ENCODE measurements at places on chromosomes 1 and 21.

DNA sequence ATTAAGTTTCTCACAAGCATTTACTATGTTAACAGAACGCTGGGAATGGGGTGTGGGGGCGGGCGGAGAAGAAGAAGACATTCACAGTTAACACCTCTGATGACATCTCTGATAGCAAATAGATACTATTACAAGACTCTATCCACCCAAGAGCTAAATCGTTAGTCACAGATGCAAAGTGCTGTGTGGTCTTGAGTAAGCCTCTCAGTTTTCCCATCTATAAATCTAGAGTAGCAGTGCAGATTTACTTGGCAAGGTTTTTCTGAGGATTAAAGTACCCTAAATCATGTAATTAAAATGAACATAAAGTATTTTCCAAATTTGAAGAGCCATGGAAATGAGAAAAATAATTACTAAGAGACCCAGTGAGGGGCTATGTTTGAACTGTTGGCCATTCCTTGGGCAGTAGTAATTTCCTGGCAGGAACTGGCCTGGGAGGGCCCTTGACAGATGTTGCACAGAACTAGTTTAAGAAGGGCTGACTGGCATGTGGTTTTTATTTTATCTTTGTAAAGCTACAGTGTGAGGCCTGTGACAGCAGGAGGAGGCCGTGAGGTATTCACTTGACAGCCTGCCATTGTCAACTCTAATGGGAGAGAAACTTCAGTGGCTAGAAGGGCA is 58.7 kb upstream of the APOBEC4 start:
- DNase-seq, result no peak

- DNase-seq, result no peak
These were observed 44.8 kb downstream of the USP25 start for GRCh38 chr21:15774590-15774989.

DNA sequence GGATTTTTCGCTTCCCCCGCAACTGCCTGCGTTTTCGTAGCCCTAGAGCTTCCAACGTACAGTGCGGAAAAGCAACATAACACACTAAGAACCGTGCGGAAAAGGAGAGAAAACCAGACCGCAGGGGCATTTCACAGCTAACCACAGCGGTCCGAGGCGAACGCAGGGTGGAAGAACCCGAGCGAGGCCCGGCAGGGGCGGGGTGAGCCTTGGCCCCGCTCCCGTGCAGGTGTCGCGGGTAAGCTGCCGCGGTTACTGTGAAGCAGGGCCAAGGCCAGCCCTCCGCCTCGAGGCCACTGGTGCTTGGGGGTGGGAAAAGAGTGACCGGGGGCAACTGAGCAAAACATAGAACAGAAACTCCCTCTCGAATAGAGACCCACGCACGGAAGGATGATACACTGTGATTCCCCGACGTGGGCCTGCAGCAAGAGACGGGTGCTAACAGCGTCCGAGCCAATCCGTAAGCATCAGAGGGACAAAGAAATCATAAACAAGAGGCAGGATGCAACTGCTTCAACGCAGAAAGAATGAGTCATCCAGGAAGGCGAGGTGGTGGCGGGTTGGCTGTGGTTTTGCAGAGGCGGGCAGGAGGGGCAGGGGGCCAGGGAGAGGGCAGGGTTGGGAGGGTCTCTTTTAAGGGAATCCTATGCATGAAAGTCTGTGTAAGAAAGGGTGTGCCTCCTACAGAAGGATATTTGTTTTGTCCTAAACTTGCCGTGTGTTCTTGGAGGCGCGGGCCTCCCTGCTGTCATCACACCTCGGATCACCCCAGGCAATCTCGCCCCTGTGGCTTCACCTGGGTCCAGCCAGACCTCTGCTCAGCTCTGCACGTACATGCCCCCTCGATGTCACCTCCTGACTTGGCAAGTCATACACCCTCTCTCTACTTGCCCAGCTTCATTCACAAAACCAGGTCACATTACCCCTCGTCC is 7.3 kb downstream of the GNG4 start:
- peak; percentile 49 for DNase-seq

- DNase-seq, result no peak
These were observed 58.4 kb downstream of the ASH1L start for GRCh38 chr1:155504207-155504606.

All from activated T-helper 1 cell treated with anti-CD3 and anti-CD28 coated beads, Interleukin-2, amount 50 U/mL, for 16 hours (primary cell).